ENCODE measurements at places on chromosomes 2 and 18.

DNA sequence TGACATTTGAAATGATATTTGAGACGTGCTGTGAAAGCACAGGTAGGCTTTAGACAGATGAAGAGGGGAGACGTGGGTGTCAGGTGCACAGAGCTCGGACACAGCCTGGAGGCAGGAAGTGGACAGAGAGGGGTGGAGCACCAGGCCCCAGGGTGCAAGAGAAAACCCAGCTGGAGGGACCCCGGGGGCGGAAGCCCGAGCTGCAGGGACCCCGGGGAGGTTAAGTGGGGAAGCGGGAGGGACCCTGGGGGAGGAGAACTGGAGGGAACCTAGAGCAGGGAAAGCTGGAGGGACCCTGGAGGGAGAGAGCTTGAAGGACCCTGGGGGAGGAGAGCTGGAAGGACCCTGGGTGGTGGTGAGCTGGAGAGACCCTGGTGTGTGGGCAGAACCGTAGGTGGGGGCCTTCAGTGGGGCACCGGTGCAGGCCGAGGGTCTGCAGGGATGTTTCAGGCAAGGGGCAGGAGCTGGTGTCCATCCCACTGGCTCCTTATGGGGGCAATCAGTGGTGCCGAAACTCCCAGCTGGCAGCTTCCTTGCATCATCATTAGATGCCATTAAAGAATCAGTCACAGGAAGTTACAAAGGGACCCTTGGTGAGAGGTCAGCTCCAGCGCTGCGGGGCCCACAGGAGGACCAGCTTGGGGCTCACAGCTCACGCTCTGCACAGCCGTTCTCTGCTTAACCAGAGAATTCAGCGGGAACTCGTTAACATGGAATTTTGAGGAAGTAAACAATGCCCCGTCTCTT lies 246.6 kb downstream of the EIPR1 start:
- no peak for DNase-seq

GRCh38 chr18:8375249-8375648 lies 234.0 kb upstream of the RAB12 start:
- no peak for DNase-seq

GRCh38 chr2:48826986-48827385 lies 71.5 kb upstream of the LHCGR start:
- DNase-seq, result no peak

DNA sequence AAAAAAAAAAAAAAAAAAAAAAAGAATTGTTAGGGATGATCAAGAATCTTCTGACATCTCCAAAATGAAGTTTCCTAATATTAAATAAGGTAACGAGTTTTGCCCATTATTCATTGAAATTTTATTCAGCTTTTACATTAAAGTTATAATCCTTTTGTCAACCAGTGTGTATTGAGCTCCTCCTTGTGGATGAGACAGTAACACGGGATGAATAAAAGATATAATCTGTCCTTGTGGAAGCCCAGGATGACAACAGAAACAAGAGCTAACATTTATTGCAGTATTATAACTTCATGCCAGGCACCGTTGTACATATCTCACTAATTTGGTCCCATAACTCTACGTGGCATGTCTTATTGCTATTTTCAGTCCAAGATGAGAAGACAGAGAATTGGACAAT lies 33.4 kb upstream of the SERPINB7 start:
- DNase-seq, result no peak

DNA sequence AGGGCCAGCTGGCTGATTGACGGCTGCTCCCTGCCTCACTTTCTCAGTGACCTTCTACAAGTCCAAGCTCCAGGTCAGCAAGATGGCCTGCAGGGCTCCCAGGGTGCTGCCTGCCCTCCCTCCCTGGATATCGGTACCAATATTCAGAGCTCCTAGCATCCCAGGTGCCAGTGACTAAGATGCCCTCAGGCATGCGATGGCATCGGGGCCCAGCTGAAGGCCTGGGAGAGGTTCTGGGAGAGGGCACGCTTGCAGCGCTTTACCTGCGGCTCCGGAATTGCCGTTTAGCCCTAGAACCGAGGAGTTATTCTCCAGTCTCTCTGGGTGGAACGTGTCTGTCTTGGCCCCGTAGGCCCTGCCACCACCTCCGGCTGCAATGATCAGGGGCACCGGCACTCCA lies 116.8 kb downstream of the CLIP4 start:
- DNase-seq, result no peak

Data from stimulated activated CD8-positive, alpha-beta memory T cell treated with anti-CD3 and anti-CD28 coated beads, Interleukin-2, amount 100 ng/mL, for 1 hour (primary cell).